ENCODE measurements at places on chromosomes 2 and 18.
A peak's percentile ranks its signal among the peaks of the same experiment; 100 is the strongest.

- DNase-seq: peak; percentile 22
Measured at GRCh38 chr2:45821558-45822271, 170.2 kb downstream of the PRKCE start.

- peak; percentile 29 for DNase-seq
Measured at GRCh38 chr18:40670668-40671375, 1284.2 kb upstream of the PIK3C3 start.

- no peak for DNase-seq
Measured at GRCh38 chr2:151857650-151858049, 29.4 kb upstream of the ARL5A start.

DNA sequence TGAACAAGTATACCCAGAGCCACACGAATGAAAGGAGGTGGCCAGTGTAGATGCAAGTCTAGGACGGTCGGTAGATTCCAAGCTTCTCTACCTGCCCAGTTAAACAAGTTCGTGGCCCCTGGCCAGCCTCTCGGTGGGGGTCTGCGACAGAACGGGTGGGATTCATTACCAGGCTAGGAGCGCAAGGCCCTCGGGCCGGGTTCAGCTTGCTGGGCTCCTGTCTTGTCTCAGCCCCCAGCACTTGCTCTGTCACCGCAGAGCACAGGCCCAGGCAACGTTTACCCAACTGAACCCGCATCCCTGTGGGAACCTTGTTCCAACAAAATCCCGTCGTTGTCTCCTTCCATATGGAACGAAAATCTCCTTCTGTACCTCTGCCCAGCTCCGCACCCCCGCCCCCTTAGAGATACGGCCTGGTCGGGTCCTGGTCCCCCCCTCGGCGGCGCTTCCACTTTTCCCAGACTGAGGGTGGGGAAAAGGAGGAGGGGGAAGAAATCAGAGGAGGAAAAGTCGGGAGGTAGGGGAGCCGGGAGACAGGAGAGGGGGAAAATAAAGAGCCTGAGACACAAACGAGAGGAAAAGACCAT lies 1.9 kb upstream of the EMX1 start:
- DNase-seq: peak; percentile 46

DNA sequence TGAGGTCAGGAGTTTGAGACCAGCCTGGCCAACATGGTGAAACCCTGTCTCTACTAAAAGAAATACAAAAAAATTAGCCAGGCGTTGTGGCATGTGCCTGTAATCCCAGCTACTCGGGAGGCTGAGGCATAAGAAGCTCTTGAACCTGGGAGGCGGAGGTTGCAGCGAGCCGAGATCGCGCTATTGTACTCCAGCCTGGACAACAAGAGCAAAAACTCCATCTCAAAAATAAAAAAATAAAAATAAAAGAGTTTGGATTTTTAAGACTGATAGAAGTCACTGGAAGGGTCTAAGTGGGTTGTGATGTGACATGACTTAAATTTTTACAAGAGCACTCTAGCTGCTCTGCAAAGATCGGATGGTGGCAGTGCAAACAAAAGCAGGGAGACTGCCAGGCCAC lies 15.9 kb downstream of the KCNK3 start:
- DNase-seq: no peak

- no peak for DNase-seq
Measured at GRCh38 chr2:134676960-134677359, 41.8 kb downstream of the TMEM163 start.

GRCh38 chr2:65714866-65715265 lies 282.5 kb upstream of the SPRED2 start:
- no peak for DNase-seq

GRCh38 chr2:75790814-75791467 lies 80.2 kb upstream of the GCFC2 start:
- DNase-seq: no peak

GRCh38 chr2:84962917-84963316 lies 8.0 kb upstream of the KCMF1 start:
- DNase-seq: no peak

DNA sequence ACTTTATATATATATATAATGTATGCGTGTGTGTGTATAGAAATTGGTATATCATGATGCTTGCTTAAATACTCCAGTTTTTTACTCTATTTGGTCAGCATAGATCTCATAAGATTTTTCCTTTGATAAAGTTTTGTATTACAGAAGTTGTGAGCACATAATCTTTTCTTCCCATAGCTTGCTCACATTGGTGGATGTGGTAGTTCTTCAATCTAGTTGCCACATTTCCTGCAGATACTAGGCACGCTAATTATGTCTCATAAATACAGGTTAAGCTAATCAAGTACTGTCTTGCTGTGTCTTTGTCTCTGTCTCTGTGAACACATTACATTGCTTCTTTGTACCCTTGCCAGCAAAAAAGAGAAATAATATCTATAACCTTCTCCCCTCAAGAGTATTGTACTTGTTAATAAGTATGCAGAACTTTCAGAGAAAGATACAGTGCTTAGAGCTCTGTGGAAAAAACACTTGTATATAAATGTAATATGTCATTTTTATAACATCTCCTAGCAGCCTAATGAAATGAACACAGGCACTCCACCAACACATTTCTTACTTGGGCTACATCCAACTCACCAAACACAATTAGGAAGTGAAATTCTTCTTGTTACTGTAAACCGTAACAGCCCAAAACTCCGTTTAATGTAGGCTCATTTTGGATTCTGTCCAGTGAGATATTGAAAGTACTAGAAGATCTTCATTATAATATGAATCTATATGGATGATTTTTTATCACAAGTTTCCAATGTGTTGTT lies 306.7 kb upstream of the SLC8A1 start:
- no peak for DNase-seq

- DNase-seq: no peak
Measured at GRCh38 chr2:173286153-173286809, 68.4 kb upstream of the CDCA7 start.

DNA sequence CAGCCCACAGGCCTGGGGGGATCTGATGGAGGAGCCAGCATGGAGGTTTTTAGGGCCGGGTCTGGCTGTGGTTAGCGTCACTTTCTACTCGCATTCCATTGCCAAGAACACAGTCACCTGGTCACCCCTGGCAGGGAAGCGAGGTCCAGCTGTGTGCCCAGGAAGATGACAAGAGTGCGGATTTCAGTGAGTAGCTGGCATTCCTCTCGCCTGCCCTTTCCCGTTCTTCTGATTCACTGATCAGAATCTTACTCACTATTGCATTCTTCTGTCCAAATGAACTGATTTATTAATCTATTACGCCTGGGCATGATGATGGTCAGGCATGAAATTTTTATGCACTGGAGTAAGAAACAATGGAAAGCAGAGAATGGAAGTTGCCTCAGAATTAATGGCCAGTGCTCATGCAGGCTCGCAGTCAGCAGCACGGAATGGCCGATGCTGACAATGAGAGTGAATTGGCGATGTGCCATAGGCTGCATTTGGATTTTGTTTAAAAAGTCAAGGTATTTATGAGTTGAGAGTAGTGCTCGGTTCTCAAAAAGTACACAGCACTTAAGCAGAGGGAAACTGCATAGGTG lies 76.4 kb upstream of the MGAT5 start:
- no peak for DNase-seq

DNA sequence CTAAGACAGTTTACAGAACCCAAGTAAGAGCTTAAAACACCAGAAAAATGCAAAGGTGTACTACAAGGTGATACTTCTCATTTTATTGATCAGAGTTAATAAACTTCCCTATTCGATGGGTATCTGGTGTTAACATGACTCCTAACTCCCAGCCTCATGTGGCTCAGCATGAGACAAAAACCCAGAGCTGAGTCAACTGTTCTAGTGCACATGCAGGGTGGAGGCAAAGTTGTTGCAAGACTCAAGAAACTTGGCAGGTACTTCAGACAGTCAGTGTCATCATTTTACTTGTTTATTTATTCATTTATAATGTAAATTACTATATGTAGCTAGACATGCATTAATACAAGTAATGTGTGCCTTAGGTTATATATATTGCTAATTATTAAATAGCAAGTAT lies 216.6 kb upstream of the DSEL start:
- DNase-seq: no peak
